ENCODE measurements at places on chromosomes 13 and 19.
A peak's percentile ranks its signal among the peaks of the same experiment; 100 is the strongest.

DNA sequence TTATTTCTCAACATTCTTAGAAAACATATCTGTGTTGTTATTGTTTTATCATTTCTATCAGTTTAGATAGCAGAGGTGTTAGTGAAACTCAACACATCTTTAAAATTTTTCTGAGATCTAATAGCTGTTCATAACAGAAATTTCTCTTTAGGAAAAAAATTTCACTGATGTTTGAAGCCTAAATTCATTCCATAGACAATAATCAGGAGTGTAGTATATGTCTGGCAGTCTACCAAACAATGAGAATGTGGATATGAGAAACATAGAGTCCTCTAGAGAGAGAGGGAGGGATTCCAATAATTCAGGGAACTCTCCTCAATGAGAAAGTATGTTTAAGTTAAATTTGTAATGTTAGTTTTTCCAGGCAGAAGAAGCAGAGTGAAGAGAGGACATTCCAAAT is 118.2 kb upstream of the EDNRB start:
- DNase-seq = no peak

DNA sequence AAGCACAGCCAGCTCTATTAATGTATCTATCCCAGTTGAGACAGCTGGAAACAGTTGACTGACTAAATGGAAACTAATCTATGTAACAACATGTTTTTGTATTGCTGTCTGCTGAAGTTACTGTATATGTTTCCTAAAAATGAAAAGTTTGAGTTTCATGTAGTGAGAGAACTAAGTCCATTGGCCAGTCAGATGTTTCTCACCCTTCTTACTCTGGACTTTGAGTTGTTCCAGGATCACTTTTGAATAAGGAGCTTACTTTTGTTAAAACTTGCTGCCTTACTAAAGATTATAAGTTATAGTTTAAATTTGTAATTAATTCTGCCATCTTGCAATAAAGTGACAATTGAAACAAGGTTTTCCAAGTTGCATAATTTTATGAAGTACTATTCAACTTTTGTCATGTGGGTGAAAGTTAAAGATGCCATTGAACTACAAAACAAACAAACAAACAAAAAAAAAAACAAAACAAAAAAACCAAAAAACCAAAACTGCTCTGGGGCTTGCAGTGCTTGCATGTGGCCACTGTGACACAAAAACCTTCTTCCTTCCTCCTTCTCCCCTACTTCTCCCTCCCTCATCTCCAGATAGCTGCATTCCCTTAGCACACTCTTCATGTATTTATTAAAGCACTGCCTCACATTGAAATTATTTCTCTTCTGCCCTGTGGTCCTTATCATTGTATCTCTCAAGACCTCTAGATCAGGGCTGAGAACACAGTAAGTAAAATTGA is 15.3 kb downstream of the WDFY2 start:
- DNase-seq = no peak

DNA sequence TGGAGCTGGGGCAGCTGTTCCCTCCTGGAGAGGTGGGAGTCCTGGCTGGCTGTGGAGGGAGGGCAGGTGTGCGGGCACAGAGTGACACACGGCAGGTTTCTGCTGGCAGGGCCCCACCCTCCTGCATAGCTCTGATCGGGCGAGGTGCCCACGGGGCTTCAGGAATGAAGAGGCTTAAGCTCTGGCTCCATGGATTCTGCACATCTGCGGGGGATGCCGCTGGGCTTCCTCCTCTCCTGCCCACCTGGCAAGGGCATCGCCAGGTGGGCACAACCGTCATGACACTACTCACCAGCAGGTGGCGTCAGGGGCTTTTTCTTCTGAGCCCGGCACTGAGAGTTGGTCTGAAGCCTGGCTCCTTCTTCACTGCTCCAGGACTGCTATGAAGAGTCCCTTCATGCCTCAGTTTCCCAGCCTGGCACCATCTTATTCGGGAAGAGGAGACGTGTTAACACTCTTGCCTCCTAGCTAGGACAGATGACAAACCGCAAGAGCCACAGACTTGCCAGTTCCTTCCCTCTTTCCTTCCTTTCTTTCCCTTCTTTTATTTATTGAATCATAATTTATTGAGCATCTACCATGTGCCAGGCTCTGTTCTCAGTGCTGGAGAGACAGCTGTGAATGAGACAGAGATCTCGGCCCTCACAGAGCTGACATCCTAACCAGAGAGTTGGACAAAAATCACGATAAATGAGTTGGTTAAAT is 15.2 kb upstream of the PAK4 start:
- DNase-seq = peak; percentile 56

- no peak for DNase-seq
Measured at GRCh38 chr19:47623921-47624391, 15.0 kb downstream of the BICRA start.

- peak; percentile 7 for DNase-seq
Measured at GRCh38 chr13:35157143-35157755, 215.2 kb downstream of the NBEA start.

DNA sequence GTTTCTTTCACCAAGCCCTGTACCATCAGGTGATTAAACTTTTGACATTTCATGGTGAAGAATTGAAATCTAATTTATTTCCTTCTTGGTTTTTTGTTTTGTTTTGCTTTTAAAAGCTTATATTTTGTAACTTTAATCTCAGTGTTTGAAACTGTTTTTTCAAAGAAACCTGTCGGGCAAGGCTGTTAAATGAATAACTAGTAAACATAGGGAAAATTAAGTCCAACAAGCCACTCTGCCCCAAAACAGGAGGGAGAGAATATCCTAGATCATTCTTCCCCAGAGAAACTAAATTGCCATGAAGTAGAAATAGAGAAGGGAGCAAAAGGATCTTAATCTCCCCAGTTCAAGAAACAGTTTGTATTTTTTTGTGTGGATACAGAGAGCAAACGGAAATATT is 98.2 kb downstream of the FREM2 start:
- DNase-seq = no peak

DNA sequence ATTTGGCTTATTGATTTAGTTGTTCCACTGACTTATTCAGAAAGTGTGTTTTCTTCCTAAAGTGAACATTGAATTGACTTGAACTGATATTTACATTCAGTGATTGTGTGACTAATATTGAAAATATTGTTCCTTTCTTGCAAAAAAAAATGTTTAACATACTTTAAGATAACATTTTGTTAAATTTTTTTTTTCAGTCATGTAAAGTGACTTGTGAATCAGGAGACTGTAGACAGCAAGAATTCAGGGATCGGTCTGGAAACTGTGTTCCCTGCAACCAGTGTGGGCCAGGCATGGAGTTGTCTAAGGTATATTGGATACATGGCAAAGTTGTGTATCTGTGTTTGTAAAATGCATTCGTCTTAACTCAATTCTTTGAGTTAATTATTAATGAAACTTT is 22.9 kb downstream of the TNFRSF19 start:
- DNase-seq = no peak

DNA sequence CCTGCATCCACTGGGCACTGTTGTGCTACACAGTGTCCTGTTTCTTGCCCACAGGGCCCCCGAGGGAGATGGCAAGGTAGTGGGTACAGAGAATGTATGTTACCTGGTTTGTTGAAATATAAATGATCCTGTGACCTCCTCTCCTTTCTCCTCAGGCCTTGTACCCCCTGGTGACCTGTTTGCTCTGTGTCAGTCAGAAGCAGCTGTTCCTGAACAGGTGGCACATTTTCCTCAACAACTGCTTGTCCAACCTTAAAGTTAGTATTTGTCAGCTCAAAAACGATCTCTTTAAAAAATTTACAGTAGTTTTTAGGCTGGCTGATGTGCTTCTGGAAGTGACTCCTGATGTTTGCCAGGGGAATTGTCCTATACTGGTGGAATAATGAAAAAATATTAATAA is 105.1 kb downstream of the FRY start:
- DNase-seq = no peak

DNA sequence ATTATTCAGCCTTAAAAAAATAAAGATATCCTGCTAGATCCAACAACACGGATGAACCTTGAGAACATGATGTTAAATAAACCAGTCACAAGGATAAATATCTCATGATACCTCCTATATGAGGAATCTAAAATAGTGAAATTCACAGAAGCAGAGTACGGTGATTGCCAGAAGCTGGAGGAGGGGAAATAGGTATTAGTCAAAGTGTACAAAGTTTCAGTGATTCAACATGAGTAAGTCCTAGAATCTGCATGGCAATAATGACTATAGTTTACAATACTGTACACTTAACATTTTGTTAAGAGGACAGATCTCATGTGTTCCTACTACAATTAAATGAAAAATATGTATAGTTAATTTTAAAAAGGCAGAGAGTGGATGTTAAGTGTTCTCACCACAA is 206.6 kb upstream of the SLC10A2 start:
- DNase-seq = no peak

DNA sequence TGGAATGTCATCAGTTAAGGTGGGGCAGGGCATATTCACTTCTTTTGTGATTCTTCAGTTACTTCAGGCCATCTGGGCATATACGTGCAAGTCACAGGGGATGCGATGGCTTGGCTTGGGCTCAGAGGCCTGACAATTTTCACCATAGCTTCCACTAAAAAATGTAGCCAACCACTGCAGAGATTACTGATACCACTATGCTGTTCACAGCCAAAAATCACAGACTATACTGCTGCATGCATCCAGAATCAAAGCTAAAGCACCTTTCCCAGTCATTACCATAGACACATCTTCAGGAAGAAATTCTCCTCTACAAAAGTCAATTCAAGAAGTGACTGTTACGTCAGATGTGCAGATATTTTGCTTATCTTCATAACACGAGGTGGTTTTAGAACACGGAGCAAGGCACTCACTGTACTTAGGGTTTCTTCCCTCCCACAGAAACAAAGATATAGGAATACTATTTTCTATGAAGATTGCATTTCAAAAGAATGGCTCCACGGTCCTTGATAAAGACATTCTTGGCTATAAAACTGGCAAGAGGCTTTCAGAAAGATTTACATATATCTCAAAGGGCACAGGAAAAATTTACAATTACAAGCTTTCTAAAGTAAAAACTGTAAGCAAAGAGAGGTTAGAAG is 1556.6 kb upstream of the PRR20A start:
- no peak for DNase-seq

- no peak for DNase-seq
Measured at GRCh38 chr13:45670189-45670885, 31.8 kb upstream of the CBY2 start.

GRCh38 chr13:73492811-73493210 is 434.0 kb downstream of the KLF5 start:
- no peak for DNase-seq

DNA sequence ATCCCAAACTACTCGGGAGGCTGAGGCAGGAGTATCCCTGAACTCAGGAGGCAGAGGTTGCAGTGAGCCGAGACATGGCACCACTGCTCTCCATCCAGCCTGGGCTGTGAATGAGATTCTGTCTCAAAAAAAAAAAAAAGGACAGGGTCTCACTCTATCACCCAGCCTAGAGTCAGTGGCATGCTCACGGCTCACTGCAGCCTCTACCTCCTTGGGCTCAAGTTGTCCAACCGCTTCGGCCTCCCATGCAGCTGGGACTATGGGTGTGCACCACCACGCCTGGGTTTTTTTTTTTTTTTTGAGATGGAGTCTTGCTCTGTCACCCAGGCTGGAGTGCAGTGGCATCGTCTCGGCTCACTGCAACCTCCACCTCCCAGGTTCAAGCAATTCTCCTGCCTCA is 14.6 kb downstream of the MKNK2 start:
- DNase-seq = no peak

- no peak for DNase-seq
Measured at GRCh38 chr13:59447031-59447430, 716.7 kb downstream of the DIAPH3 start.

- no peak for DNase-seq
Measured at GRCh38 chr13:29859971-29860370, 9.6 kb upstream of the UBL3 start.

DNA sequence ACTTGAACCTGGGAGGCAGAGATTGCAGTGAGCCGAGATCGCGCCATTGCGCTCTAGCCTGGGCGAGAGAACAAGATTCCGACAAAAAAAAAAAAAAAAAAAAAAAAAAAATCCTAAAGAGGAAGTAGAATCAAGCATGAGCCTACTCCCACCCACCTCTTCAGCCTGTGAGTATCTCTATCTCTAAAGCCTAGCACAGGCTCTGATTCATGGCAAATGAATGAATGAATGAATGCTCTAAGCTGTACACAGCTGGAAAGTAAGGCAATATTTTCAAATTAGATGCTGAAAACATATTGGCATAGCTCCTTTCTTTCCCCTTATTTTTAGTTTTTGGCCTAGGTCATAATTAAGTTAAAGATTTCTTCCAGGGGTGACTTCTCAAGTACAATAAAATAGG is 35.7 kb upstream of the FAM216B start:
- DNase-seq = no peak

- DNase-seq = no peak
Measured at GRCh38 chr19:13149628-13150186, 468 bp downstream of the STX10 start.

DNA sequence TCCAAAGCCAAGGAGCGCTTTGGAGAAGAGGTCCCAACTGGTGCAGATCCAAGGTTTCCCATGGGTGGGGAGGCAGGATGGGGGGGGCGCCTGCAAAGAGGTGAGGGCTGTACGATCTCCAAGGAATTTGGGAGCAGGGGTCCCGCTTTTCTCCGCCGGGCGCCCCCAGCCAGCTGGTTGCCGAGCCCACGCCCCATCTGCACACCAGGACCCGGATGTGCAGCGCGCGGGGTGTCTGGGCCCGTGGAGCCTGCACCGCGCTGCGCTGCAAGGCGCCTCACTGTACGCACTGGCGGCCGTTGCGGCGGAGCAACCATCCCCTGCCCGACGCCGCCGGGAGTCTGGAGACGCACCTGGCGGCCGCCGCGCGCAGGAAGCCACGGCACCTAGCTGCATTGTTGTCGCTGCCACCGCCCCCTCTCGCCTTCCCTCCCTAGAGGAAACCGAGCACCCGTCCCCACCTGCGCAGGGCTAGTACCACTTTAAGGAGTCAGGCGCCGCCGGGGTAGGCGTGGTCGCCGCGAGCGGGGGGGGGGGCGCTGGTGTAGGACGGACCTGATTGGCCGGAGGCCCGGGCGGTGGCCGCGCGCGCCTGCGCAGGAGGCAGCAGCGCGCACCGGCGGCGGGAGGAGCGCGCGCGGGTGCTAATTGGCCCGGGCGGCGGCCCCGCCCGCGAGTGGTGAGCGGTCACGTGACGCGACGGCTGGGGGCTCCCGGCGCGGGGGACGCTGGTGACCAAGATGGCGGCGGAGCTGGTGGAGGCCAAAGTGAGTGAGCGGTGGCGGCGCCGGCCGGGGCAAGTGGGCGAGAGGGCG is at the start of gene PIAS4:
PIAS4 (plus strand) TSS at position 716 of the 815 bp plus-strand sequence; CDS start at position 741, 25 bp downstream.
- peak; percentile 97 for DNase-seq

DNA sequence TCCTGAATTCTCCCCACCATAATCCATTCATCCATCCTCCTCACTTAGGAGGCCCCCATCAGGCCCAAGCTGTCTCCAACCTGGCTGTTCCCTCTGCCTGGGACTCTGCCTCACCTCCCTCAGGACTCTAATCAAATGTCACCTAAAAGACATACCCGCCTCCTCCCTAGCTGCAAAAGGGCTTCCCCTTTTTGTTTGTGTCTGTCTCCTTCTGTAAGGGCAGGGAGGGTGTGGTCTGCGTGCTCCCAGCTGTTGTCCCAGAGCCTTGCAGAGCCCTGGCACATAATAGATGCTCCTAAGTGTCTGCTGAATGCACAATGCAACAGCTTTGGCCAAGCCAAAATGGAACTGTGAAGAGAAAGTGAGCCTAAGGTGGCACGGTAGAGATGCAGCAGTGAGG is 4.4 kb downstream of the TRIR start:
- DNase-seq = no peak

- DNase-seq = no peak
Measured at GRCh38 chr13:109412283-109412901, 374.0 kb downstream of the IRS2 start.

GRCh38 chr13:75889427-75889826 is 253.3 kb downstream of the LMO7 start:
- no peak for DNase-seq

GRCh38 chr13:22770891-22771290 is 409.9 kb upstream of the SGCG start:
- DNase-seq = no peak

GRCh38 chr13:22210134-22210930 is 539.5 kb downstream of the FGF9 start:
- no peak for DNase-seq
